ENCODE measurements at places on chromosomes 13 and 19. TPM values are rescaled to one million over a fixed set of nuclear protein-coding genes. Genes with fewer than 3 reads are reported as not detected.

- H3K27ac ChIP-seq = no peak overlapping the region
- H3K4me3 ChIP-seq = no peak overlapping the region
- peaks cover 14% of the 10 kb centered on the region for H3K27me3 ChIP-seq
- DNase-seq = no peak
- peaks cover 11% of the 10 kb centered on the region for H3K36me3 ChIP-seq
Measured at GRCh38 chr19:869245-870177, 10.0 kb downstream of the CFD start.

DNA sequence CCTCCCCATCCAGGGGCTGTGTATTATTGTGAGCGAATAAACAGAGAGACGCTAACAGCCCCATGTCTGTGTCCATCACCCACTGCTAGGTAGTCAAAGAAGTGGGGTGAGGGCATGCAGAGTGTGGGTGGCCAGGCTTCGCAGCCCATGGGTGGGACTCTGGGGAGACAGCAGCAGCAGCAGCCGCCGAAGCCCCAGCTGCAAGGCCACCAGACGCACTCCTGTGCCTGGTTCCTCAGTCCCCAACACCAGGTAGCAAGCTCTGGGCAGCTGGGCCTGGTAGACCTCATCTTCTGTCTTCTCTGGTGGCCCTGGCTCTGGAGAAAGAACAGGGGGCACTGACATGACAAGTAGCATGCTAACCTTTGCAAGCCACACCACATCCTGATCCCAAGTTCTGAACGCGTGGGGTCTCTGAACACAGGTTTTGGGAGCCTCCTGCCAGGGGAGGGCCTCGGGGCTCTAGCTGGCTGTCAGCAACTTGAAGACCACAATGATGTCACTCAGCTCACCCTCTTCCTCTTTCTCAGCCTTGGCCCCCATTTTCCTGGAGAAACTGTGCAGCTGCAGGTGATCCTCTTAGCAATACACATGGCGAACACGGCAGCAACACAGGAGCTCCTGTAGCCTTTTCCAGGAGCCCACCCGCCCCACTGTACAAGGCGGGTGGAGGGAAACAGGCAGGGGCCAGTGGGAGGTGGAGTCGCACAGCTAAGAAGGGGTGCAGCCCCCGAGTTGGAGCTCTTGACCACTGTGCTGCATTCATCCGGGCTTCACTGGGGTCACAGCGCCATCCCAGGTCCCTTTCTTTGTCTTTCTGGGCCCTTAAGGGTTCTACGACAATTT is 5.8 kb downstream of the FUZ start:
- H3K4me1 ChIP-seq = peaks cover 18% of the 10 kb centered on the region
- peaks cover 27% of the 10 kb centered on the region for H3K27me3 ChIP-seq
- no peak for DNase-seq
- peak overlapping the region; percentile 56 for H3K4me3 ChIP-seq
- H3K27ac ChIP-seq = peak overlapping the region; percentile 20
- peaks cover 23% of the 10 kb centered on the region for H3K36me3 ChIP-seq

DNA sequence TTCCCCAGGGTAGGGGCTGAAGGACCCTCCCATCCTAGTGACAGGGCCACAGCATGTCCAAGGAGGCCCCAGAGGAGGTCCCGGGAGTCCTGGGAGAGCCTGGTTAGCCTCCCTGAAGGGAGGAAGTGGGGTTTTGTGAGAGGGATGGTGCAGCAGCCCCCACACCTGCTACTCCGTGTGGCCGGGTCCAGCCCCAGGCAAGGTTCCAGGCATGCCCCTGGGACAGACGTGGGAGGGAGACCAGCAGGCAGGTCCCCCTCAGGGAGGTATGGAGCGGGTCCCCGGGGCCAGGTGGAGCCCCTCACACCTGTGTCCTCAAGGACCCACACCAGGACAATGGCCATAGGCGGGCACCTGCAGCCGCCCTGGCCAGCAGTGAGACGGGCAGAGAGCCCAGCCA is 1.9 kb upstream of the F7 start:
- no peak overlapping the region for H3K4me3 ChIP-seq
- no peaks in the 10 kb centered on the region for H3K4me1 ChIP-seq
- peaks cover 6% of the 10 kb centered on the region for H3K27me3 ChIP-seq
- DNase-seq = no peak
- H3K36me3 ChIP-seq = peaks cover 4% of the 10 kb centered on the region
- H3K27ac ChIP-seq = no peak overlapping the region

GRCh38 chr13:33178209-33178840 is 107.2 kb downstream of the STARD13 start:
- no peak overlapping the region for H3K4me3 ChIP-seq
- no peak for DNase-seq
- peaks cover 21% of the 10 kb centered on the region for H3K36me3 ChIP-seq
- H3K27ac ChIP-seq = no peak overlapping the region
- peaks cover 25% of the 10 kb centered on the region for H3K4me1 ChIP-seq

DNA sequence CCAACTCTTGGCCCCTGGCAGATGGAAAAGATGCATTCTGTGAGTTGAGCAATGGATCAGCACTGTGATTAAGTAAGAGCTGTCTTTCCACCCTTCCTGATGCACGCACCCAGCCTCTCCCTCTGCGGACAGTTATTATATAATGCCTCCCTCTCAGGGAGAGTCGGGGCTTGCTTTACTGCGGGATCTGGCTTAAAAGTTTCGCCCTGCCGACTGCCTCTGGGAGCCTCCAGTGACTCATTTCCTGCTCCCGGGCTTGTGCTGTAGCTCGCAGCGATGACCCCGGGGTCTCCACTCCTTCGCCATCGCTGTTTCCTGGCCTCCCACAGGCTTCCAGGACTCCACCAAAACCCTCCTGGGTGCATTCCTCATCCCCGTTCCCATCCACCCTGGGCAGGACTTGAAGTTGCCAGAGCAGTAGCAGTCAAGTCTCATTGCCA is 107.4 kb upstream of the SLC7A1 start:
- no peaks in the 10 kb centered on the region for H3K36me3 ChIP-seq
- no peak overlapping the region for H3K27ac ChIP-seq
- no peak overlapping the region for H3K4me3 ChIP-seq
- DNase-seq = no peak

DNA sequence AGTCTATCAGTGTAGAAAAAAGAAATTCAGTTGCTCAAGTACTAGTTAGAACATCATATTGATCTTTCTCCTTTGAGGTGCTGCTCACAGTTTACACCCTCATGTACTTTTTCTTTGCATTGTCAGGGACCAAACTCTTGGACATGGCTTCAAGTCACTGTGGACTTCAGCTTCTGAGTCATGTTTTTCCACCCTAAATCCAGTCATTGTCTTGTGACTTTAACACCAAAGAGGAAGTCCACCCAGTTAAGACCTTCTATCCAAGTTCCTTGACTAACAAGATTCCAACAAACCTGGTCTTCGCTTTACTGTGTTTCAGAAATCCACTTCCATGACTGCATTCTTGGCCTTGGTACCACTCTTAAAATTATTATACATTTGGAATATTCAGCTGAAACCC is 206.7 kb upstream of the ARGLU1 start:
- no peaks in the 10 kb centered on the region for H3K36me3 ChIP-seq
- no peaks in the 10 kb centered on the region for H3K4me1 ChIP-seq
- H3K27ac ChIP-seq = no peak overlapping the region
- H3K27me3 ChIP-seq = no peaks in the 10 kb centered on the region
- H3K4me3 ChIP-seq = no peak overlapping the region

DNA sequence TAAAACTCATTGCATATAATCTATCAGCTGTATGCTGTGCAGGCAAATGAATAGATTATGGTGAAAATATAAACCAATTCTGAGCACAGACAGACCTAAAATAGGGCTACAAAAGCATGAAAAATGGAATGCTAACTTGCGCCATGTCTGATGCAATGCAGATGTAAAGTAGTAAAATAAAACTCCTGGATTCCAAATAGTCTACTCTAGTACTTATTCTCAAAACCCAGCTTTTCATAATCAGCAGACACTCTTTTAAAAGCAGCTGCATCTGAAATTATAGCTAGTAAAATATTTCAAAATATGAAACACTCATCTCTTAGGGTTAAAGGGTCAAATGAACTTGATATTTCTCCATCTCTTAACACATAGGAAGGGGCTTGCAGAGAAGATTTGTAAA is 4.7 kb upstream of the POMP start:
- no peaks in the 10 kb centered on the region for H3K27me3 ChIP-seq
- H3K36me3 ChIP-seq = no peaks in the 10 kb centered on the region
- DNase-seq = no peak
- no peak overlapping the region for H3K27ac ChIP-seq
- H3K4me3 ChIP-seq = no peak overlapping the region

DNA sequence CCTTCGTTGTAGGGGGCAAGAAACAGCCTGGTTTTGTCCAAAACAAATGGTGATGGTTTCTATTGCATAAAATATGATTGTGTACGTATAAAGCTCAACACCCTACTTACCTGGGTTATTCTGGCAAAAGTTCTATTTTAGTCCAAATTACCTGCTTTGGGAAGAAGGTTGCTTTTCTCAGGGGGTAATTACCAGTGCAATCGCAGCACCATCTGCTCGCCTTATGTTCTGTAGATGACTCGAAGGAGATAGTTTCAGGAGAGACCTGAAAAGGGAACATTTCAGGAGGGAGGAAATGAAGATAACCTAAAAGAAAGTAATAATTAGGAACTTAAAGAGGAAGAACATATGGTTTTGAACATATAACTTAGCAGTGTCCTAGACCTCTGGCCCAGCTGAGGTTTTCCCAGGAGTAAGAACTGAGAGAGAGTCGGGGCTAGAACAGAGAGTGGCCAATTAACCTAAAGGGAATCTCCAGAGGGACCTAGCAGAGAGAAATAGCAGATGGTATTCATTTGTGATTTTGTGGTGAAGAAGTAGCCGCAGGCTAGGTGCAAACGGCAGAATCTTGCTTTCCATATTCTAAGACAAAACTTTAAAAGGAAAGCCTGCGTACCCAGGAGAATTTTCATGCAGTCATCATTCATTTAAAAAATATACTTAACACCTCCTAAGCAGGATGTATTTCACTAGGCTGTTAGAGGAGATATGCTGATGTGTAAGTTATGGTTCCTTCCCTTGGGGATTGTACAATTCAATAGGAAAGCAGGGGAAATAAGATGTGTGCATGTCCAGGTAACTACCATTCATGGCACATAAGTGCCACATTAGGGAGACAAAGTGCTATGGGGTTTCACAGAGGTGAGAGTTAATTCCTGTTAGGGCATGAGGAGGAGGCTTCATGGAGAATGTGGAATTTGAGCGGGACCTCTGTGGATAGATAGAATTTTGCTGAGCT is 113.0 kb upstream of the SLC10A2 start:
- no peak overlapping the region for H3K4me3 ChIP-seq
- no peaks in the 10 kb centered on the region for H3K27me3 ChIP-seq
- DNase-seq = no peak
- H3K4me1 ChIP-seq = no peaks in the 10 kb centered on the region
- H3K27ac ChIP-seq = no peak overlapping the region

GRCh38 chr19:1313695-1314613 is 28.3 kb downstream of the EFNA2 start:
- no peaks in the 10 kb centered on the region for H3K36me3 ChIP-seq
- H3K27ac ChIP-seq = no peak overlapping the region

DNA sequence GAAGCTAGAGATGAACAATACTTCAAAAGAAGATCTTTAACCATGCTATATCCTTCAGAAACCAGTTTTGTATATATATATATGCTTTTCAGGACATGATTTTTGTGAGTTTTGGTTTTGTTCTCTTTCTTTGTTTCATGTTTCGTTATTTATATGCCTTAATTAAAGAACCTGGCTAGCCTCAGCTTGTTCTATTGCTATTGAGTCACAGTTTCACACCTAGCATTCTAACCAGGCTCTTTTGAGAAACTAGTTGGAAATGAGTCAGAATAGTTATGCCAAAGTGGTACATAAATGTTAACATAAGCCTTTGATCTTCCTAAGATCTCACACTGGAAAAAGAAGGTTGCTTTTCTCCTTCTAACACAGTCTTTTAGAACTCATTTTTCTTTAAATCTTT is 1925.2 kb downstream of the OLFM4 start:
- H3K27me3 ChIP-seq = no peaks in the 10 kb centered on the region
- no peak overlapping the region for H3K4me3 ChIP-seq
- no peaks in the 10 kb centered on the region for H3K36me3 ChIP-seq
- no peak for DNase-seq
- H3K4me1 ChIP-seq = no peaks in the 10 kb centered on the region

DNA sequence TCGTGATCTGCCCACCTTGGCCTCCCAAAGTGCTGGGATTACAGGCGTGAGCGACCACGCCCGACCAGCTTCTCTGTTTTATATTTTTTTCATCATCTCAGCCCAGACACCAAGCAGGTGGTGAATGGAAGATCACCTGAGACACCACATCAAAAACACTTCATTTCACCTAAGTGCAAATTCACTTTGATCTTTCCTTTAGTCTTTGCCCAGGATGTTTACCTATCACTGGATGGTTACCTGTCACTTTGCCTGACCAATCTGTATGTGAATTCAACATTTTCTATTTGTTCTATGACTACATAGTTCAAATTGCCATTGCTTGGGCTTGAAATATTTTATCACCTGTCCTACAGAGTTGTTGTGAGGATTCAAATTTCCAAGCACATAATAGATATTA is 65.7 kb downstream of the PAN3 start:
- peaks cover 1% of the 10 kb centered on the region for H3K27me3 ChIP-seq
- DNase-seq = no peak
- H3K4me1 ChIP-seq = no peaks in the 10 kb centered on the region
- H3K27ac ChIP-seq = no peak overlapping the region
- H3K4me3 ChIP-seq = no peak overlapping the region

DNA sequence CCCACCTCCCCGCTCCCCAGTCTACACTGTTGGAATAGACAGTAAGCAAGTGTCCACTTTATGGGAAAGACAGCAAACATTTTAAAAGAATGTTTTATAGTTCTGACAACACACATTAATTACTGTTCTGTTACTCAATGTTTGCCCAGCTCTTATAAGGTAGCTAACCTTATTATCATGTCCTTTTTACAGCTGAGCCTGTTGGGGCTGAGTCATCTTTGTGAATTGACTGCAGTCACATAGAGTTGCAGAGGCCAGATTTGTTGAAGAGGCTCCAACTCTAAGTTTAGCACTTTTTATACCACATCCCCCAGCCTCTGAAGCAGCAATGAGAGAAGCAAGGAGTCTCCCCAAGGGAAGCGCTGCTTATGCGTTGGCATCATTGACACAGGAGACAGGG is 76.2 kb downstream of the C13orf42 start:
- no peak for DNase-seq
- peaks cover 3% of the 10 kb centered on the region for H3K27me3 ChIP-seq
- H3K4me1 ChIP-seq = peaks cover 19% of the 10 kb centered on the region
- no peak overlapping the region for H3K27ac ChIP-seq

GRCh38 chr13:66397133-66397532 is 833.0 kb downstream of the PCDH9 start:
- H3K27ac ChIP-seq = no peak overlapping the region
- H3K27me3 ChIP-seq = no peaks in the 10 kb centered on the region
- H3K4me3 ChIP-seq = no peak overlapping the region

GRCh38 chr19:43586346-43586745 is 9.6 kb downstream of the IRGQ start:
- H3K27me3 ChIP-seq = peaks cover 10% of the 10 kb centered on the region
- H3K27ac ChIP-seq = no peak overlapping the region
- peaks cover 6% of the 10 kb centered on the region for H3K4me1 ChIP-seq
- peak overlapping the region; percentile 65 for H3K4me3 ChIP-seq
- DNase-seq = no peak

The FFAR3 gene
- not detected for total RNA-seq

The CBLC gene
- 0.85 TPM for total RNA-seq

The GJB6 gene
- total RNA-seq = 0.23 TPM

The ZNF333 gene
- 17.5 TPM for total RNA-seq

The ATP4A gene
- not detected for total RNA-seq

The RDH8 gene
- total RNA-seq = not detected

The PET100 gene
- 122 TPM for total RNA-seq

The DMAC2 gene
- 75.5 TPM for total RNA-seq

All from endothelial cell (in vitro differentiated cells).